Left renal pelvis (tissue), 4 donors: ENCODE measurements at places on chromosomes 5 and 9. TPM values are rescaled to one million over a fixed set of nuclear protein-coding genes. Genes with fewer than 3 reads are reported as not detected.

- no peak for DNase-seq
Measured at GRCh38 chr5:84248013-84248412, 136.7 kb downstream of the EDIL3 start.

DNA sequence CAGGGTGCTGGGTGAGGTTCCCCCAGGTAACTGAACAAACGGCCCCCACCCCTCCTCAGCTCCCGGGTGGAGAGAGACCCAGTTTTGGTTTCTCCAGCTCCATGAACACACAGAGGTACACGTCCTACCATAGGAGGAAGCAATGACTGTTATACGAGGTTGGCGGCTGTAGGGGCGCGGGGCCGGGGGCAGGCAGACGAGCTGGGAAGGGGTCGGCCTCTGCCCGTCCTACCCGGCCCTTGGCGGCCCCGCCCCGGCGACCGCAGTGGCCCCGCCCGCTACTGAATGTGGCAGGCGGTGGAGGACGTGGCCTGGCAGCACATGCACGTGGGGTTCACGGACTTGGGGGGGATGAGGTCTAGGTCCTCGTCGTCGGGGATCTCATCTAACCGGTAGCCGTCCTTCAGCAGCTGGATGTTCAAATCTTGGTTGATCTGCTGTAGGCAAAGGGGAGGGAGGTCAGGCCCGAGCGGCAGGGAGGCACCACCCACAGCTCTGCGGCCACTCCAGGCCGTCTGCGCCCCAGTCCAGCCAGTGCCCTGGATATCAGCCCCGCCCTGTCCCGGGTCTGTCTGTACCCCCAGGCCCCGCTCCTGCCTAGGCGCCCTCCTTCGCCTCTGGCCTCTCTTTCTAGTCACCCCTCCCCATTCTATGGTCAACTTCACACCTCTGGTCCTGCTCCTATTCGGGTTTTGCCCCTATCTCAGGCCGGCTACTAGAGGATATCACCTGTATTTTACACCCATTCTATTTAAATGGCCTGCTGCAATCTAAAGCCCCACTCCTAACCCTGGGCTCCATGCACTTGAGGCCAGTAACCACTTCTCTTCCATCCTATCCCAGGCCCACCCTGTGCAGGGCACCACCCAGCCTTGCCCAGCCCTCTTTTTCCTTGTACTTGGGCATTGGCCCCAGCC lies 24.2 kb upstream of the MYORG start:
- DNase-seq = no peak

The SCGB3A1 gene
- polyA plus RNA-seq = 0.70 TPM

- DNase-seq = no peak
Measured at GRCh38 chr5:406041-406440, 36.9 kb upstream of the EXOC3 start.

DNA sequence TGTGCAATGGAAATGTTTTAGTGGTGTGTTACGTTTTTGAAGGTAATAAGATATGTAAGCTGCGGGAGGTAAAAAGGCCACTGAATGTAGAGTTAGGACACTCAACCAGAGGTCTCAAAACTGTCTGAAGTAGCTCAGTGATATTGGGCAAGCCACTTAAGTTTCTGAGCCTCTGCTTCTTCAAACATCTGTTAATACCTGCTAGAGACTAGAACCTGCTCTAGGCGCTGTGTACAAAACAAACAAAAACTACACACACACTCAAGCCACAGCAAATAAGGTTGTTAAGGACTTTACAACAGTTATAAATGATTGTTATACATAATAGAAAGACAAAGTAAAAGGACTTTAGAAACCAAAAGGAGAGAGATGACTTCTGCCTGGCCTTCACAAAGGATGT lies 24.6 kb upstream of the FAM240B start:
- no peak for DNase-seq

DNA sequence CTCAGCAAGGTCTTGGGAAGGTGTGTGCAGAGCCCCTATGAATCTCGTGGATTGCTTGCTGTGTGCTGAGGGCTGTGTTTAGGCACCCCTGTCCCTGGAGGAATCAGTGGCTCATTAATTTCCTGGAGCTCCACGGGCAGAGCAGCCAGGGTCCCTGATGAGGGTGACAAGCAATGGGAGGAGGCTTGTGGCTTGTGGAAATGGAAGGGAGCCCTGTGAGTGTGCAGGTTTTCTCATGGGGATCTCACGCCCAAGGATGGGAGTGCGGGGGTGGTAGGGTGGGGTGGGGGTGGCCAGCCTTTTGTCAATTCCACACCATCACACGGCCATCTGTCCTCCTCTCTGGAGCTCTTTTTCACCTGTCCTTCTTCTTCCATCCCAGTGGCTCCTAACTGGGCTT lies 25.3 kb downstream of the PHF2 start:
- DNase-seq = no peak

- DNase-seq = no peak
Measured at GRCh38 chr5:135242021-135242865, 156.8 kb downstream of the MACROH2A1 start.

- no peak for DNase-seq
Measured at GRCh38 chr5:154618696-154619095, 136.5 kb upstream of the LARP1 start.

The ST8SIA4 gene
- polyA plus RNA-seq = 7.7 TPM

GRCh38 chr5:170390472-170390871 lies 1.3 kb upstream of the KCNMB1 start:
- no peak for DNase-seq

- DNase-seq = no peak
Measured at GRCh38 chr5:18216016-18216415, 581.8 kb downstream of the TAF11L14 start.

GRCh38 chr5:169325273-169325672 lies 24.3 kb upstream of the SLIT3 start:
- DNase-seq = no peak

DNA sequence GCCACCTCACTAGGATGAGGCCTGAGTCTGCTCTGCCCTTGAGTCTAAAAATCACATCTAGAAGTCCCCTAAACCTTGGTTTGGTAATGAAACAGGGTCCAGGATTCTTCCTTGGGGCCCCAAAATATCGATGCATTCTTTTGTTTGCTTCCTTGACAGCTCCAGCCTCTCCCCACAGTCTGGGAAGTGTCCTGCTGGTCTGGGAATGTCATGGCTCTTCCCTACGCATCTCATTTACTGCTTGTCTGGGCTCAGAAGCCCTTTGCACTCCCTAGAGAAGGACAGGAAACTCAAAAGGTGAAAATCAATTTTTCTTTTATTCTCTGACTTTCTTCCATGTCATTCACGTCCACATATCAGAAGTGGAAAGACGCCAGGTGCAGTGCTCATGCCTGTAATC lies 115.8 kb downstream of the DRD1 start:
- DNase-seq = no peak

- DNase-seq = no peak
Measured at GRCh38 chr9:74478606-74479005, 18.5 kb upstream of the RORB start.

DNA sequence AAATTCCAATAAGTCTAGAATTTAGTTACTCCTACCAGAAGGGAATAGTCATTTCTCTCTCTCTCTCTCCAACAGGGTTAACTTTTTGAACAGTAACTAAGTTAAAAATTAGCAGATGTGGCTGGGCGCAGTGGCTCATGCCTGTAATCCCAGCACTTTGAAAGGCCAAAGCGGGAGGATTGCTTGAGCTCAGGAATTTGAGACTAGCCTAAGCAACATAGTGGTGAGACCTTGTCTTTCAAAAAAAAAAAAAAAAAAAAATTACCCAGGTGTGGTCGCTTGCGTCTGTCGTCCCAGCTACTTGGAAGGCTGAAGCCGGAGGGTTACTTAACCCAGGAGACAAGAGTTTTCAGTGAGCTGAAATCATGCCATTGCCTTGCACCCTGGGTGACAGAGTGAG lies 639.7 kb downstream of the PTPRD start:
- no peak for DNase-seq

DNA sequence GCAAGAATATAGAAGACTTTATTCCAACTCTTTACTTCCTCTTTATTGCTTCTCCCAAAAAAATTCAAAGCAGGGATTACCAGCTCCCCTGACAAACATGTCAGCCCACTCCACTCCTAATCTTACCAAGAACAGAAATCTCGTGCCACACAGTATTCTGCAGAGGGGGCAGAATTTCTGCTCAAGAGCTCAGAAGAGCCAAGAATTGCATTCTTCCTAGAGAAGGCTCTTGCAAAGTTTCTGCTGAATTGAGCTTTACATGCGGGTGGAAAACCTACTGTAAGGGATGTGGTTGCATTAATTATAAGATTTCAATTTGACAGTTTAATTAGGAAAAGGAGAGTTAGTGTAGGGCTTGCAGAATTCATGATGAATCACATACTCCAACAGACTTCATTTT lies 428.5 kb downstream of the CETN3 start:
- no peak for DNase-seq

DNA sequence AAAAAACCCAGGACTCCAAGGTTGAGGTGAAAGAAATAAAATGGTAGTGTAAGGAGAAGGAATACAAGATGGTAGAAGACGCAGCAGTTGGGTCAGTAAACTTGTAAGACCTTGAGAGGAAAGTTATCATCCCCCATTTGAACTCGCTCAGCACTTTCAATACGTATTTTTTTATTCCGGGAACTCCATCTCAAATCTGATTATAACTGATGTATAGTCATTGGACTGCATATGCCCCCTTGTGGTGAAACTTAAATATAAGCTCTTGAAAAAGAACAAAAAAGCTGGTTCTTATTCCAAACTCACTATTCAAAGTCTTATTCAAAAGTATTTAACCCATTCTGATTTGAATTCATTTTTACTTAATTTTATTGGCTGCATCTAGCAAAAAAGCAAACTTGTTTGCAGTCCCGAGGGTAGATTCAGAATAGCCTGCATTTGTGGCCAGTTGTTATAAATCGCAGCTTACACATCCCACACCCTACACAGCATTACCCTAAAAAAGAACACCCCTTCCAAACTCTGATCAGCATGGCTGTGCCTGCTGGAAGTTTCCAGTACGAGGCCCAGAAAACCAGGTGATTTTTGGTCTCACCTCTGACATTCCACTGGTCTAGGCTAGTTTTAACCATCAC lies 118.0 kb downstream of the ESM1 start:
- DNase-seq = no peak

The KIF12 gene
- 2.5 TPM for polyA plus RNA-seq

- DNase-seq = no peak
Measured at GRCh38 chr5:113900816-113901215, 387.3 kb downstream of the YTHDC2 start.

GRCh38 chr5:56291661-56292374 lies 58.7 kb upstream of the ANKRD55 start:
- no peak for DNase-seq

The DMRT3 gene
- polyA plus RNA-seq = 1.4 TPM

GRCh38 chr9:71130521-71130920 lies 9.1 kb upstream of the TRPM3 start:
- DNase-seq = no peak

GRCh38 chr9:131049829-131050715 lies 41.1 kb downstream of the LAMC3 start:
- no peak for DNase-seq

The PDCD1LG2 gene
- not detected for polyA plus RNA-seq

DNA sequence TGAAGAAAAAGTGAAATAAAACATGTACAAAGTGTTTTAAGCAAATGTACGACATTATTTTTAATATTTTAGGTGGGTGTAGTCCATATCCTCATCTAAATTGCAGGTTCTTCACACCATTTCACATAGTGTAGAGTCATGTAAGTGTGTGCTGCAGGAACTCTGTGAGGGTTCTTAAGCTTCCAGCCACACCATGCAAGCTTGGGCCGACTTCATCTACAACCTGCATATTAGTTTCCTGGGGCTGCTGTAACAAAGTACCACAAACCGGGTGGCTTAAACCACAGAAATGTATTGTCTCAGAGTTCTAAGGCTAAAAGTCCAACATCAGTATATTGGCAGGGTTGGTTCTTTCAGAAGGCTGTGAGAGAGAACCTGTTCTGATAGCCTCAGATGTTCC lies 10.2 kb downstream of the PAM start:
- DNase-seq = no peak

- no peak for DNase-seq
Measured at GRCh38 chr9:137159105-137160053, 10.5 kb downstream of the LRRC26 start.

The CORO2A gene
- 3.3 TPM for polyA plus RNA-seq

- DNase-seq = no peak
Measured at GRCh38 chr5:154761046-154761736, 6.0 kb downstream of the LARP1 start.
